ENCODE measurements at places on chromosomes 5 and 9. TPM values are rescaled to one million over a fixed set of nuclear protein-coding genes. Genes with fewer than 3 reads are reported as not detected.

DNA sequence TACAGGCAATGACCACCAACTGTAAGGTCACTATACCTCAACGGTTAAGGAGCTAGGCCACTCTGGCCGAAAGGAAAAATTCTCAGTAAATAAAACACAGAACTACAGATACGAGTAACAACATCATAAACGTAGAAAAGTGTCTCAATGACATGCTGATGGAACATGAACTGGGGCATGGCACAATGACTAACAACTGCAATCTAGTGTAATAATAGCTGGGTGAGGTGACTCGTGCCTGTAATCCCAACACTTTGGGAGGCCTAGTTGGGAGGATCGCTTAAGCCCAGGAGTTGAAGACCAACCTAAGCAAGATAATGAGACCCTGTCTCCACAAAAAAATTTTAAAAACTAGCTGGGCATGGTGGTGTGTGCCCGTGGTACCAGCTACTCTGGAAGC, 9.8 kb upstream of the RAPGEF6 start:
- DNase-seq: no peak

DNA sequence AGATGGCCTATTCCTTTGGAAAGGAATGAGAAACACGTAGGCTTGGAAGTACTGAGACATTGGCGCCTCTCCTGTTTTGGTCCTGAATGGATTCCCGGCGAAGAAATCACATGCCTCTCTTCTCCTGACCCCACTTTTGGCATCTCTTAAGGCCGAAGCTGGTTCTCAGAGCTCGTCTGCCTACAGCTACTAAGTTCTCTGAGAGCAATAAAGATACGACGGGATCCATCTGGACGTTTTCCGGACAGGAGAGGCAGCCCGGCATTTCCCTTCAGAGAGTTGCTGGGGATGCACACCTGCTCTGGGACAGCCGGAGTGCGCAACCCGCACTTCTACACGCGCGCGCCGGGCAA, 336.8 kb upstream of the PUM3 start:
- no peak for DNase-seq

DNA sequence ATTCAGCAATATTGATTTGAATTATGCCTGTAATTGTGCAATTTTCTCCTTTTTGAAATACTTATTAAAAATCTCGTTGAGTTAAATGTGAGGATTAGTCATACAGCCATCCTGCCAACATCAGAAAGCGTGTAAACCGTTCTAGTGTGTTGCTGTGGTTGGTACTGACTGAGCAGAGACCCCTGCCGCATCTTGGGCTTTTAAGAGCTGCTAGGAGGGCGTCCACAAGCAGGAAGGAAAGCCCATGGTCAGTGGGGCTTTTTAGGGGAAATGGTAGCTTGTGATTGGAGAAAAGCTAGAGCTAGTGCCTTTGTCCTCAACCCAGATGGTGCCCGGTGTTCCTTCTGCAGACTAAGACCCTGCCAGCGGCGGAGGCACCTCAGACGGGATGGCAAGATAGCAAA, 1.3 kb downstream of the SDHA start:
- DNase-seq: peak; percentile 39

PRR16 gene
- not detected for total RNA-seq
